ENCODE measurements at places on chromosomes 5 and 9.

DNA sequence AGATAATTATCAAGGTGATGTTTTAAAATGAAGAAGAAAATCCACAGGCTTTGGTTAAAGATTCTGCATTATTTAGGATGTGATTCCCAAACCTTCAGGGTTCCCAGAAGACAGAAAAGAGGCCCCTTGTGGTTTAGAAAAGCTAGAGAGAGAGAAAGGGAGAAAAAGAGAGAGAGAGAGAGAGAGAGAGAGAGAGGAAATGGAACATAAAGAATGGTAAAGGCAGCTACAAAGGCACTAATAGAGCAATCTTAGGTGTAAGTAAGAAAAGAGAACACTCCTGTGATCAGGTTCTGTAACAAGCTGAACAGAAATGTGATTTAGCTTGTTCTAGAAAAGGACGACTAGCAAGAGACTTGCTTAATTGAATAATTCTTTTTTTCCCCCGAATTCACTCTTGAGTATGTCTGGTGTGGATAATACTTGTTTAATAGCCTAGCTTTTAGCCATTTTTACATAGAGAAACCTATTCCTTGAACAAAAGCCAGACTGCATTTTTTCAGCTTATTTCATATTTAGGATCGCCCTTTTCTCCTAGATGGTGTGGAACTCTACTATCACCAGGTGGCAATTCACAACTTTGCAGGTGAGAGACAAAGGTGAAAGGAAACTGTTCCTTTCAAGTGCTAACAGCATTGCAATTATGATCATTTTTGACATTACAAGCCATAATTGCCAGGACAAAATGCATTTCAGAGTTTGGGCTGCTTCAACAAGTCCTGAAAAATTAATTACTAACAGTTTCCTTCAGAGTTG, 57.6 kb upstream of the SH3GL2 start:
- no peak for DNase-seq

DNA sequence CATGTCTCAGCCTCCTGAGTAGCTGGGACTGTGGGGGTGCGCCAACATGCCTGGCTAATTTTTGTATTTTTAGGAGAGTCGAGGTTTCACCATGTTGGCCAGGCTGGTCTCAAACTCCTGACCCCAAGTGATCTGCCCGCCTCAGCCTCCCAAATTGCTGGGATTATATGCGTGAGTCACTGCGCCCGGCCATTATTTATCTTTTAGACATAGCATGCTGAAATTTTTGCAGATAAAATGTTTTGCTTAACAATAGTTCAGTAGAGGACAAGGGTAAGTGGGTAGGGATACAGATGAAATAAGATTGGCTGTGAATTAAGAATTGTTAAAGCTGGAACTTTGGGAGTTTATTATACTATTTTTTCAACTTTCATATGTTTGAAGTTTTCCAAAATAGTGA, 150.8 kb upstream of the GRHPR start:
- DNase-seq = no peak

- peak; percentile 71 for DNase-seq
Measured at GRCh38 chr9:8857068-8857925, 1057.7 kb upstream of the DMAC1 start.

DNA sequence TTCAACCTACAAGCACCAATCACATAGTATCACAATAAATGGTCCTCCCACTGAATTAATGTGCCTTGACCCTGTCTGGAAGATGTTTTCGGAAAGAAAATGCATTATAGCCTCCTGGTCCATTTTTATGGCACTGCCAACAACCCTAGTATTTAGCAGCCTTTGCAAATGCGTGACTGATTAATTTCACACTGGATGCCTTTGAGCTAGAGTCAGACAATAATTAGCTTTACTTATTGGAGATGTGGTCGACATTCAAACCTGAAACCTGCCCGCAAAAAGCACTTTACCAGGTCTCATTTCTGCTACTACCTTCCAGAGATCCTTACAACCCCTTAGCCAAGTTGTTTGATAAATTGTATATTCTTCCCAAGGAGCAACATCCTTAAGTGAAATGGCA, 119.3 kb upstream of the DPYSL3 start:
- DNase-seq = no peak

GRCh38 chr5:68000805-68001204, 214.8 kb upstream of the PIK3R1 start:
- DNase-seq = no peak

GRCh38 chr9:87160148-87161102, 213.1 kb upstream of the GAS1 start:
- no peak for DNase-seq

- no peak for DNase-seq
Measured at GRCh38 chr5:134236318-134236717, 10.4 kb upstream of the PPP2CA start.

DNA sequence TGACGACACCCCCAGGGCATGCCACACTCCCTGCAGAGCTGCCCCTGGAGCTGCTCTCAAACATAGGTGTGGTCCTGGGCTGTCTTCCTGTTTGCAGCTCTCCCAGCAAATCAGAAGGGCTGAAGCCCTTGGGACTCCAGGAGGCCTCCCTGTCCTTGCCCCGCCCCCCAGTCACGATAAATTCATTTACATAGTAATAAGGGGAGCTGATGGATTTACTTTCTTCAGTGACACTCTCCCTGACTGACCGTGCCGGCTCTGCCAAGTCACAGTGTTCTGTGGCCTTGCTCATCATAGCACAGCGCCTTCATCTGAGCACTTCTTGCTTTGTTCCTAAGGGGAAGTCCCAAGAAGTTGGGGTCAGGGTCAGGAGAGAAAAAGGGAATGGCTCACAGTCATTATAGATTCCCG, 121.4 kb downstream of the ENC1 start:
- no peak for DNase-seq

- peak; percentile 26 for DNase-seq
Measured at GRCh38 chr9:13804532-13804931, 509.4 kb downstream of the NFIB start.

DNA sequence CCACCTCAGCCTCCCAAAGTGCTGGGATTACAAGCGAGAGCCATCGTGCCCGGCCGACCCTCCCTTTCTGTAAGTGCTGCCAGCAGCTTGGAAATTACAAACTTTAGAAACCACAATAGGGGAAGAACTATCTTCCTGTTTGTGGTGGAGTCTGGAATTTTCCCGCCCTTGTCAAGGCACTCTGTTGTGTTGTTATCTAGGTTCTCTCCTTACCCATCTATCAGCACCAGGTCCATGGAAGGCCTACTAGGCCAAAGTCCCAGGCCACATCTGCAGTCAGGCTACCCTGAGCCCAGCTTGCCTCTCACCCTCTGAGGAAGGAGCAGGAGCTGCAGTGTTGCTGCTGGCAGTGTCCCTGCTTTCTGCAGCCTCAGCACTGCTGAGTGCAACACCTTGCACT, 214.9 kb downstream of the MCTP1 start:
- DNase-seq = no peak

GRCh38 chr9:93010704-93011103, 47.8 kb upstream of the SUSD3 start:
- DNase-seq = no peak

DNA sequence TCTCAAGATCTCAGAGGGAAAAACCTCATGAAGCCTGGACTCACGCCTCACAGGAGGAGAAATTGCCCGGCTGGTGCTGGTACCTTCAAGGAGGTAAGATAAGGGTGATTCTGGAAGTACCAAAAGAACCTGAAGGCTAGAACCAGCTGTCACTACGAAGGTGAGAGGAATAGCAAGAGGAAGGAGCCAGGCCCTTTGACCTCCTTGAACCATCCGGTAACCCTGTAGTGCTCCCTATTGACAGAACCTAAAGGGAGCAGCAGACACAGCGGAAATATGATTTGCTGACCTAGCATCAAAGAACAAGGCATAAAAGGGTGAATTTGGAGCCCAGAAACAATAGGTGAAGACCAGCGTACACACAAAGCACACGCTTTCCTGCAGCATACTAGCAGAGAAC, 92.2 kb downstream of the DOCK8 start:
- DNase-seq = no peak

DNA sequence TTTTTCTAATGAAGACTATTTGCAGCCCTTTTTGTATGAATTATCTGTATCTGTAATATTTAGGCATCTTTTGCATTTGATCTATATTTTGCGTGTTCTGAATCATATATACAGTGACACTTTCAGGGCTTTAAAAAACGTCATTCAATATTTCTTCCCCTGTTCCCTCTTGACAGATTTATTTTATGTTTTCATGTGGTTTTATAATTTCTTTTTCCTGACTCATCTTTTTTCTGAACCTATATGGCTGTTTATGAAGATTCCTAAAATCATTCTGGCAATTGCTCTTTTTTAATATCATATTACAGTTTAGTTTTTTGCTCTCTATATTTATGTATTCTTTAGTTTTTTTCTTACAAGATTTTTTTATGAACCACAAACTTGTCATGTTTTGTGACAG, 67.6 kb downstream of the SMARCA2 start:
- DNase-seq = no peak

- no peak for DNase-seq
Measured at GRCh38 chr9:73049280-73049679, 96.4 kb upstream of the ALDH1A1 start.

DNA sequence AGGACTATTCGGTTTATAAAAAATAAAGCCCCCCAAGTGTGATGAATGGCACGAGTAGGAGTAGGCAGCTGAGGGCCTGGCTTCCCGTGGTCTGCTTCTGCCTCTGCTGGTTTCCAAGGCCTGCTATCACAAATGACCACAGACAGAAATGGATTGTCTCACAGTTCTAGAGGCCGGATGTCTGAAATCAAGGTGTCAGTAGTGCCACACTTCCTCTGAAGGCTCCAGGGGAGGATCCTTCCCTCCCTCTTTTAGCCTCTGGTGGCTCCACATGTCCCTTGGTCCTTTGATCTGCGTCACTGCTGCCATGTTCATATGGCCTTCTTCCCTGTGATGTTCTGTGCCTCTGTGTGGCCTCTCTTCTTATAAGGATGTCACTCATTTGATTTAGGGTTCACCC, 15.1 kb downstream of the PRKACG start:
- DNase-seq = no peak

DNA sequence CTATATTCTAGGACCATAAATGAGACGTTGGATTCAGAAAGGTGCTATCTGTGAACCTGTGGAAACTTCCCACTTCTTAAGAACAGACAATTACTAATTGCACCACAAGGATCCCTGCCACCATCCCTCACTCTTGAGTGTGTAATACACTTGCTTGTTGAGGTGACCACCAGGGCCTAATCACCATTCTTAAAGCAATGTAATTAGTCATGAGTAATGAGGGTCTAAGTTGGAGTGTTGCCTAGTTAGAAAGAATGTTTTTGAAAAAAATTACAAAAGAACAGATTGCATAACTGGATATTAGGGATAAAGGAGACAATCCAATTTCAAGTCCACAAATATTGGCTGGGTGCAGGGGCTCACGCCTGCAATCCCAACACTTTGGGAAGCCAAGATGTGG, 56.9 kb upstream of the TRIO start:
- DNase-seq = no peak

- no peak for DNase-seq
Measured at GRCh38 chr9:126058591-126058990, 268.0 kb upstream of the MVB12B start.

DNA sequence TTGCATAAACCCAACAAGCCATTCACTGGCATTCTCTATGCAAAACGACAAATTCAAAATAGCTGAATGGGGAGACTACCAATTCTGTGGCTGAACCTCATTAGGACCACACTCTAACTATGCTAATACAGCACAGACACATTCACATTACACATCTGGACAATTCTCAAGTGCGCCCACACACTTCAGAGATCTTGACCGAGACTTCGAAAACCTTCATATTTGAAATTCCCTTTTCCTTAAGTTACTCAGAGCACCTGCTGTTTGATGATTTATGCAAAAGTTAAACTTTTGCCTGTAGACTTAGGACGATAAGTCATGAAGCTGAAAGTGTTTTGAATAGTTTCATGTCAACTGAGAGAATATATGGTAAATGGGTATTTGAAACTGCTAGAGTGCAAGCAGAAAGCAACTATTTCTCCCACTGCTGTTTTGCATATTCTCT, 111.9 kb downstream of the FBN2 start:
- peak; percentile 56 for DNase-seq

- peak; percentile 81 for DNase-seq
Measured at GRCh38 chr5:17203329-17204132, 13.9 kb upstream of the BASP1 start.

DNA sequence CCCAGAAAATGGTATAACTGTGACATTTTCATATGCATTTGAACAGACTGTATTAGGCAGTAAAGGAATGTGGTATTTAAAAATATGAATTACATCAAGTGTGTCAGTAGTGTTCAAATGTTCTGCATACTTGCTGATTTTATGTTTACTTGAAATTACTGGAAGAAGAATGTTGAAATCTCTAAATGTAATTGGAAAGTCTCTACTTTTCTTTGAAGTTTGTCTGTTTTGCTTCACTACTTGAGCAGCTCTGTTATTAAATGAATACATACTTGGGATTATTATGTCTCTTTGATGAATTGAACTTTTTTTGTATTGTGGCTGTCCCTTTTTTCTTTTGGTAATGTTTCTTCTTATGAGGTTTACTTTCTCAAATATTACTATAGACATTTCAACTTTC, 205.6 kb downstream of the TAF11L14 start:
- DNase-seq = no peak
